GM10248 (cell line): ENCODE measurements at places on chromosomes 7 and 10.

- no peak for DNase-seq
Observed at GRCh38 chr10:117016266-117016665, 11.3 kb upstream of the SHTN1 start.

DNA sequence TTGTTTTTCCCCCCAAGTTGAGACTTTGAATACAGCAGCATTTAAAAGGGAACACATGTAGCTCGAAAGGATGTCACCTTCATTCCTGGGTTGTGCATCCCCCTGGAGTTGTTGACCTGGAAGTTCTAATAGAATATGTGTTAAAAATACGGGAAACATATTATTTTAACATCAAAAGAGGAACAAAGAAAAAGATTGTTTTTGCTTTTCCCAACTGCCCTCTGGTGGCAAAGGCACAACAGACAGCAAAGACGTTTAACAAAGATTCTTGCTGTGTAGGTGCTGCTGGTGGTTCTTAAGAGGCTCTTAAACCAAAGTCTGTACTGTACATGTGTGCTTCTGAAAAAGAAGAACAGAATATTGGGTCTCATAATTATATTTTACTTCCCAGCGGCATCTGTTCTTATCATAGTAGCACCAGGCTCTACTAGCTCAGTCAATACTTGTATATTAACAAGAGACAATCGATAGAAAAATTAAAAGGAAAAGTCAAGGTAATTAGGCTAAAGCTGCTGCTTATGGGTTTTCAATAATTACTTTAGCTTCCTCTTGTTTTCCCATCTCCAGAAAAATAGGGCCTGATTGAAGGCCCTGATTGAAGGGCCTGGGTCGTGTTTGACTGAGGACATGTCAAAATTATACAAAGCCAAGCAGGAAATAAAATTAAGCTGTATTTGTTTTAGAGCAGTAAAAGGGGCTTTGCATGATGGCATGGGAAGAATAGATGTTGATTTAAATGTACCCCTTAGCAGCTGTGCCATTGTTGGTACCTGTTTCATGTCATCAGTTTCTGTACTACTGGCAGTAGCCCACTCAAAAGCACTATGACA is 384.2 kb upstream of the LRGUK start:
- no peak for DNase-seq

DNA sequence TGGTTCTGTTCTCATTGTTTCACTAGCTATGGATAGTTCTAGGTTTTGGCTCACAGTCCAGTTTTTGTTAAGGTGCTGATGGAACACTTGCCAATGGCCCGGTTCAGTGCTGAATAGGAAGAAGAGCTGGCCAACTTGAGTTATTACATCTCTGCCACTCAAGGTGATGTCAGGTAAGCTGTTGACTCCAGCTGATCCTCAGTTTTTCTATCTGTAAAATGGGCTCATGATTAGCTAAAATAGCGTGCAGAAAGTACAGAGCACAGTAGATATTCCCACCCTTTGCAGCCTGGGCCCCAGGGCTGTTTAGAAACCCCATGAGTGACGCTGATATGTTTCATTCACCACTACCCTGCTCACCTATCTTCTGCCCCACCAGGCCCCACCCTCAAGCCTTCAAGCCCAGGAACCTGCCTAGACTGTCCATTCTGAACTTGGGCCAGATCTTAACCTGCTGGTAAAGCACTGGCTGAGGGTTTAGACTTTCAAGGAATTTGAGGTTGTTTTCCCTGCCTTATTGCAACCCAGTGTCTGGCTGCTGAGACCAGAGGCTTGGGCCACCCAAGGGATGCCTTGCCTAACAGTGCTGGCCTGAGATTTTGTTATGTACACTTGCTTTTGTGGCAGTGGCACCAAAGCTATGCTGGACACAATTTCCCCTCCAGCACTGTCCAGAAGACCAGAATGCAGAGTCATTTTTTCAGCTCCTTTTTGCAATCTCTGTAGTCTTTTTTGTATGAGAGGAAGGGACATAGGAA is 378.2 kb upstream of the ZMIZ1 start:
- DNase-seq = no peak

DNA sequence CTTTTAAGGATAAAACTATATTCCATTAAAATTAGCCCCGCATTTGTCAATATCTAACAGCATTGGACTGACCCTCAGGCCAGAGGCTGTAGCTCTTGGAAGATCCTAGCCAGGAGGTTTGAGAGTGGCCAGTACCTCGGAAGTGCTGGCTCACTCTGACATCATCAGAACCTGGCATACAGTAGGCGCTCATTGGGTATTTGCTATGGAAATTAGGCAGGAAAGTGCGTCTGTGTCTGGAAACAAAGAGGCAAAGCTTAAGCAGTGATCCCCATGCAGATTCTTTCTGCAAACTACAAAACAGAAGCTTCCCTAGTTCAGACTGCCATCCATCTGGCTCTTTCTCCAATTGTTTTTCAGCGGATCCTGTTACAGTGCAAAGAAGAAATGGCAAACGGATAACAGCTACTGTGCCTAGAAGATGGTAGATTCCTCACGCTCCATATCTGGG is 1.7 kb upstream of the PRKCQ start:
- no peak for DNase-seq

DNA sequence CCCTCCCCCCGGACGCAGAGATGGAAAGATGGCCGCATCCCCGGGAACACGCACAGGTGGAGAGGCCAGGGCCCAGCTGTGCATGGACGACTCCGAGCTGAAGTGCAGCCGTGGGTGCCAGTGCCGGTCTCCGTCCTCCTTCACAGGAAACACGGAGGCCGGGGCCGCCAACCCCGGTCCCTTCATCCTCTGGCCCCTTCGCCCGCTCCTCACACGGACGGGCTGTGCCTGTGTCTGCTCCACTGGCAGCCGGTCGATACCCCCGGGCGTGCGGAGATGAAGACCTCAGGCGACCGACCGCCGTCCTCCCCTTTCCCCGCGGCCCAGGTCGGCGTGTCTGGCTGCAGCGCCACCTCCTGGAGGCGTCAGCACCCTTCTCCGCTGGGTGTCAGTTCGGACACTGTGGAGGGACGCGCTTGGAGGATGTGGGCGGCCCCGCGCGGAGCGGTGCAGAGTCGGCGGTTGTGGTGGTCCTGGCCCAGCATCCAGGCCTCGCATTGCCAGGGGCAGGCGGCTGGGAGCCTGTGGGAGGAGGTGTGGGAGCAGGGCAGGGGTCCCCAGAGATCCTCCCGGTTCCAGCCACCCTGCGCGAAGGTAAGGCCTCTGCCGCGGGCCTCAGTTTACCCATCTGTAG is 9.9 kb downstream of the ZNF511 start:
- DNase-seq = peak; percentile 74

GRCh38 chr7:27242555-27243339 is at the start of gene EVX1:
Gene EVX1, plus strand, starts transcription at chr7:27242802. Its CDS starts 229 bp downstream, at chr7:27243031.
- no peak for DNase-seq

DNA sequence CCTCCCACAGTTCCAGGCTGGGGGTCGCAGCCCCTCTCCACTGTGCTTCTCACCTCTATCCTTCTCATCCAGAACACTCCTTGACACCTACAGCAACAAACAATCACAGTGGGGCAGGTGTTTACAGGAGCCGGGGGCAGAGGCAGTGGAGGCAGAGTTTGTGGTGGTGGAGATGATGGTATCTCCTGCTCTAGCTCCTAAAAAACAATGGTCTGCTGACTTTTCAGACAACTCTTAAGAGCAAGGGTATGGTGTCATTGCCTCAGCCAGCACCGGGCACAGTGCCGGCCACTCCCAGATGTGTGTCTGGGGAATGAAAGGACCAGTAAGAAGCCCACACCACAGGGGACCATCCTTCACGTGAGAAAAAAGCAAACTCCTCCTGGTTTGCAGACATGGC is 36.3 kb upstream of the ANTXRL start:
- DNase-seq = no peak

GRCh38 chr7:3236268-3236667 is 64.8 kb upstream of the SDK1 start:
- no peak for DNase-seq

GRCh38 chr7:5237286-5237685 is 45.5 kb upstream of the SLC29A4 start:
- no peak for DNase-seq

DNA sequence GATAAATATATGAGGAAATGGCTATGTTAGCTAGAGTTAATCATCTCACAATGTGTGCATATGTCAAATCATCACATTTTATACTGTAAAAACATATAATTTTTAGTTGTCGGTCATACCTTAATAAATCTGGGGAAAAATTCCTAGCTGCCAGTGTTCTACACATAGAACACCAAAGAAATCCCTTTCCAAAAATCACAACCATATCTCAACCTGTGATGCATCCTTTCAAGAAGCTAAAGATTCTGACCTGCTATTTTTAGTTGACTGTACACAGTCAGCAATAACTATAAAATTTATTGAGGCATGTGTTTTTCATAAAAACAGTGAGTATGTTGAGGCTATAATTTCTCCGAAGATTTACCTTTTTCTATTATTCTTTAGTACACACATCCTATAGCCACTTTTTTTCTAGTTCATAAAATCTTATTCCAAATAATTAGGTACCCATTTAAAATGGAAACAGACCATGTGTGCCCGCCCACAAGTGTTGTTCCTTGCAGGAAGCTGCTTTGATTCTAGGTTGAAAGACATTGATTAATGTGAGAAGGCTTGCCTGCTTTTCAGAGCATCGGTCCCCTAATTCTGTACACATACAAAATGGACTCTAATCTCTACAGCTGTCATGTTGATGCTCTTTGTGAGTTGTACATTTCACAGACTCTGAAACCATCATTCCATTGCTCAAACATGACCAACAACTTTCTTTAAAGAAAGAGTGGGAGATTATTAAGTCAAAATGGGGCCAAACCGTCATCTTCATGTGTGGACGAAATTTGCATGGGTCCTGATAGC is 117.5 kb upstream of the LRRN3 start:
- no peak for DNase-seq

GRCh38 chr10:23534326-23534725 is 95.5 kb downstream of the OTUD1 start:
- DNase-seq = no peak

DNA sequence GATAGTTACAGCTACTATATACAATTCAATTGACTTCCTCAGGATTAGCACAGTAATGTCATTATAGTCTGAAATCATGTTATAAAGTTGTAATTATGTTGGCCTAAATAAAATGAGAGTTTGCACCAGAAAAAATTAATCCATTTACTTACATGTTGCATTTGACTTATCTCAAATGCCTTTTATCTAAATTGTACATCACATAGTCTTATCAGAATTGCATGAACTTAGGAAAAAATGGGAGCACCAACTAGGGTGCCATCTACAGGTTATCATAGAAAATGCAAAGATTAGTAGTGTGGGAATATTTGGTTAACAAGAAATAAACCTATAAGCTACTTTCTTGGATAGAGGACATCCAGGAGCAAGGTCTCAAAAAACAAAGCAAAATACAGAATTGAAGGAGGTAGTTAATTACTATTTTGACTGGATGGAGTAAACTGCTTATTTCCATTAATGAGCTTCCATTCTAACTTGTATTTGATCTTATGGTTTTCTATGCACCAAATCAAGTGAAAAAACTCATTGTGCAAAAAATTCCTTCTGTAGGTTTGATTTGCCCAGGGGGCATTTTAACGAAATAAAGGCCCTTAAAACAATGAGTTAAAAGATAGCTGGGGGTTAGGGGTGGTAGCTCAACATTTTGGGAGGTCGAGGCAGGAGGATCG is 60.0 kb upstream of the ORC5 start:
- no peak for DNase-seq

DNA sequence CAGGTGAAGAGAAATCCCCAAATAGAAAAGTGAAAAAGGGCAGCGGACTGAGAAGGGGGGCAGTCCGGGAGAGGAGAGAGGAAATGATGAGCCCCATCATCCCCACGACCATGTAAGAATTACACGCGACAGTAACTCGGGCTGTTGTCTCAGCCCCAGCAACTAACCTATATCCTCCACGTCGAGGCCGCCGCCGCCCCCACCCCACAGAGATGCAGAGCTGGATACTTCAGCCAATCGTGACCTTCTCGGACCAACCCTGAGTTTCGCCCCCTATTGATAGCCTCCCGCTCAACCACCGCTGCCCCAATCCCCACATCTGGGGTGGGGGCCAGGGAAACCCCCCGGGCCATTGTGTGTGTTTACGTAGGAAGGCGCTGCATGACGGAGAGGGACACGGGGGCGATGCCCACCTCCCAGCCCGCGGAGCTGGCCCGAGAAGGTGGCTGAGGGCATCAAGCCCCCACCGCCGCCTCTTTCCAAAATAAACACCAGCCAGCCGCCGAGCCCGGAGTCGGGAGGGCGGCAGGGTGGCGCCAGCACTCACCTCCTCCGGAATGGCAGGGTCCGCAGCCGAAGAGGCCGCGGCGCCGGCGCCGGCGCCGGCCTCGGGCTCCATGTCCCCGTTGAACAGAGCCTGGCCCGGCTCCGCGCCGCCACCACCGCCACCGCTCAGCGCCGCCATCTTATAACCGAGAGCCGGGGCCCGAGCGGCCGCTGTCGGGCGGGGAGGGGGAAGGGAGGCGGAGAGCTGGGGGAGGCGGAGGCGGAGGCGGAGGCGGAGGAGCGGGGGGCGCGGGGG is 509 bp downstream of the BRAF start:
- peak; percentile 80 for DNase-seq

GRCh38 chr7:18532813-18533212 is 37.3 kb downstream of the HDAC9 start:
- no peak for DNase-seq

DNA sequence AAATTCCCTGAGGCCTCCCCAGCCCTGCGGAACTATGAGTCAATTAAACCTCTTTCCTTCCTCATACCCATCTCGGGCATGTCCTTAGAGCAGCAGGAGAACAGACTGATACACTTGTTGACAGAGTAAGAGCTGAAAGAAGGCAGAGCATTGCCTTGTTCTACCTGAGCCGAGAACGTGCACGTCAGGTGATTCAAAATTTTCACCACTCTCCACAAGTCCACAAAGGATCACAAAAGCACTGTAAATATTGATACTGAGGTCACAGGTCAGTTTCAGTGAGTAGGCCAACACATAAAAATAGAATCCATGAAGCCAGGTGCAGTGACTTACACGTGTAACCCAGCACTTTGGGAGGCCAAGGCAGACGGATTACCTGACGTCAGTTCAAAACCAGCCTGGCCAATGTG is 27.8 kb downstream of the DCLRE1C start:
- no peak for DNase-seq

- no peak for DNase-seq
Observed at GRCh38 chr10:69439813-69440506, 11.3 kb upstream of the TSPAN15 start.

- no peak for DNase-seq
Observed at GRCh38 chr7:50866343-50867033, 83.8 kb upstream of the GRB10 start.

GRCh38 chr7:101164071-101164840 is 1.1 kb downstream of the VGF start:
- no peak for DNase-seq

DNA sequence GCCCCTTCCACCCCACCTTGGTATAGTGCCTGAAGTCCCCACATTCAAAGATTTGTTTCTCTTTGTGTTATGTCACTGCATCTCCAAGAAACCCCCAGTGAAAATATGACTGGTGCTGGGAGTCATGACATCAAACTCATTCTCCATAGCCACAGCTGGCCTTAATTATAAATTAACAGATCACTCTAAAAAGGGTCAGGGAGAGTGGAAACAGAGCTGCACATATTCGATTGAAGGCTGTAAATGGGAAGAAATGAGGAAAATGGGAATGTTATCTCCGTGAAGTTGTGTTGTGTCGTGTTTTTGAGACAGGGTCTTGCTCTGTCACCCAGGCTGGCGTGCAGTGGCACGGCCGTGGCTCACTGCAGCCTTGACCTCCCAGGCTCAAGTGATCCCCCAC is 24.2 kb upstream of the NUP42 start:
- no peak for DNase-seq
